ENCODE measurements at places on chromosomes 3 and 15.

GRCh38 chr15:70385711-70386110 is 288.0 kb upstream of the TLE3 start:
- no peak for DNase-seq

- DNase-seq, result no peak
Observed at GRCh38 chr15:89486726-89487050, 9.7 kb downstream of the RHCG start.

- DNase-seq, result no peak
Observed at GRCh38 chr3:14329116-14329830, 73.1 kb upstream of the SLC6A6 start.

DNA sequence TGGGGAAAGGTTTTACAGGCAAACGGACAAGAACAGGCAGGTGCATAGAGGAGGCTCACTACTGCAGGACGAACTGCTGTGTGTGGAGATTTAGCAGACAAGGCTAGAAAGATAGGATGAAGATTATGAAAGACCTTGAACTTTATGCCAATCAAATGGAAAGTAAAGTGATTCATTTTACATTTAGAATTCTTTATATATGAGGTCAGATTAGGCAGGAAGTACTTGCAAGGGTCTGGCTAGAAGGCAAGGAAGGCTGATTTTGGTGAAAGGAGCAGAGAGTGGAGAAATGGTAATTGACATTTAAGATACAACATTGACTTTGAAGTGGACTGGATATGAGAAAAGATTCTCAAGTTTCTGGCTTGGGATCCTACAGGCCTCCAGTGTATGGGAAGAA is 33.6 kb downstream of the PLSCR4 start:
- DNase-seq, result no peak

GRCh38 chr3:170528726-170529125 is 57.1 kb downstream of the SLC7A14 start:
- peak; percentile 49 for DNase-seq

DNA sequence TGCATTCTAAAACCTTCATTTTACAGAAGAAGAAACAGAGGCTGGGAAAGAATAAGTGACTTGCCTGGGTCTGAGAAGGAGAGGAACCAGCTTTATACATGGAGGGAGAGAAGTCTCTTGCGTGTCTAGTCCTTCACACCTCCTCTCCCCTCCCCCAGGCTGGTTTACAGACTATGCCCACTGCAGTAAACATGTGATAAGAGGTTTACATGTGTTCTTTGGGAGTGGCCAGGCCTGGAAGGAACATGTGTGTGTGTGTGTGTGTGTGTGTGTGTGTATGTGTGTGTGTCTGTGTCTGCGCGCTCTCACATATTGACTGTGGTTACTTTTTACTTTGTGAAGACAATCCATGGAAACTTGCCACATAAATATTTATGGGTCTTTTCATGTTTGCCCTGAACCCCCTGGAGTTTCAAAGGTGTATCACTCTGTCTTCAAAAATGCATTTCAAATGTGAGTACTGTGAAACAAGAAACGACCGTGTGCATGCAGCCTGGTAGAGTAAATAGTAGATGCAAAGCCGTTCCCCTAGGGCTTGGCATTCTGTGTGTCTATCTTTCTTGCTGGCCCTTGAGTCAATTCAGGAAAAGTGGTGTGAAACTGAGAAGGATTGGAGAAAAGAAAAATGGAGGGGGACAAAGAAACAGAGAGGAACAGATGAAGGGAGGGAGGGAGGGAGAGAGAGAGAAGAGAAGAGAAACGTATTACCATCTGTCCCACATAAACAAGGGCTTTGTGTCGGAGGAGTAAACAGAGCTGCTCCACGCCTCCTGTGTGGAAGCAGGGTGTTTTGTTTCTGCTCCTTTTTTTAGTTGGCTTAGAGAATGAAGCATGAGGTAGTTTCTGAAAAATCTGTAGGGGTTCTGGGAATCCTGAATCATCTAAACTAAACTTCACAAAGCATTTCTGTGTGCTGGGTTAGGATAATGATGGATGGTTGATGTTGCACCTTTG is 51.7 kb downstream of the CLDN11 start:
- peak; percentile 59 for DNase-seq

DNA sequence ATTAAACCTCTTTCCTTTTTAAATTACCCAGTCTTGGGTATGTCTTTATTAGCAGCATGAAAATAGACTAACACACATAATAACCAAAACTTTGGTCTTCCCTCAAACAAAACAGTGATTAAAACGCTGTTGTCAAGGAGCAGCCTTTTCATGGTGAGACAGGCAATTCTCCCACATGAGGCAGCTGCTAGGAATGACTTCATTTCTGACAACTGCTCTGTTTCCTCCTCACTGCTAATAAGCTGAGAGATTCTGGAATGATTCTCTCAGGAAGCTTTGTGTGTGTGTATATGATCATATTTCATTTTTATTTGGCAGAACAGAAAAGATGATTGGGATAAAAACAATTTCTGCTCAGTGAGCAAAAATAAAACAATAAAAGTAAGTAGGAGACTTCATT is 580.6 kb upstream of the ADAMTS9 start:
- peak; percentile 91 for DNase-seq

- no peak for DNase-seq
Observed at GRCh38 chr3:135895734-135896121, 69.8 kb upstream of the PPP2R3A start.

GRCh38 chr15:99522288-99522687 is 43.5 kb upstream of the MEF2A start:
- no peak for DNase-seq

- DNase-seq, result no peak
Observed at GRCh38 chr3:37849146-37849923, 12.3 kb upstream of the CTDSPL start.

DNA sequence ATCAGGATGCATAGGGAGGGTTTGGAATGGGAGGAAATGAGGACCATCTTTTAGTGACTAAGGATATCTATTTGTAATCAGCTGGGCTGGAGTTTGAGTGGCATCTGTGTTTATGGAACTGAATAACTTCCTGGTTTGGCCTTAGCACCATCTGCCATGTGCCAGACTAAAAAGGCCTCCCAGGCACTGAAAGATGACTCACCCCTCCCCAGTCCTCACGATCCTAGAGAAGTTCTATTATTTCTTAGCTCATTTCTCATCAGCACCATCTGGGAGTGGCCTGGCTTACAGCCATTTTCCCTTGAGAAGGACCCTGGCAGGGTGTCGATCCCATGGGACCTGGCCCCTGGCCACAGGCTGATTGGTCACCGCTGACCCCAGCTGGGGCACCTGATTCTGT is 23.9 kb upstream of the CTXND1 start:
- no peak for DNase-seq

- DNase-seq, result peak; percentile 57
Observed at GRCh38 chr3:9503283-9503682, 50.3 kb downstream of the LHFPL4 start.

DNA sequence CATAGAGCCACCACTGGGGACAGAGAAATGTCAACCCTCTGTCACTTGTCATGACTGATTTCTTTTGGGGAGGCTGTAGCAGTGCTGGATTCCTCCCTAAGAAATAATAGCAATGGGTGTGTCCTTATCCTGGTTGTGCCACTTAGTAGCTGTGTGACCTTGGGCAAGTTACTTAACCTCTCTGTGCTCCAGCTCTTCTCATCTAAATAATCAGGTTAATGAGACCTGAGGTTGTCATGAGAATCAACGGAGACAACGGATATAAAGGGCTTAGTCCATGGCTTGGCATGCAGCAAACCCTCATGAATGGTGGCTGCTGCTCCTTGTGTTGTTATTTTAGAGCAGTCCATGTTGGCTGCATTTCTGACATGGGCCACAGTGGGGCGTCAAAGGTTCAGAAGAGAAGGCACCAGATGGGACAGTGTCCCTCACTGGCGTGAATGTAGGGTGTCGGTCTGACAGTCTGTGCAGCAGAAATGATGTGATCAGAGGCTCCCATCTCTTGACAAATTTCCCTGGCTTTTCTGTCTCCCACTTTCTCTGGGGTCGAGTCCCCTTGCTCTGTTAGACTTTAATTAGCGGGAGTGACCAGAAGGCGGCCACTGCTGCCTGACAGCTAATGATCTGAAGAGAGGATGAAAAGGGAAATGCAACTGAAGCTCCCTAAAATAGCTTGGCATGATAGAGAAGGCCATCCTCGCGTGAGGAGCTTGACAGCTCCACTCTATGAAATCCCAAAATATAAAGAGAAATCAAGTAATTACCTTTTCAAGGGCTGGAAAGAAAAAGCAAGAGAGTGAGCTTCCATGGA is 209.4 kb downstream of the CADPS start:
- DNase-seq, result peak; percentile 69

GRCh38 chr3:128455786-128456748 is 10.6 kb downstream of the DNAJB8 start:
- DNase-seq, result no peak

- DNase-seq, result no peak
Observed at GRCh38 chr3:115646027-115646690, 22.8 kb downstream of the GAP43 start.

DNA sequence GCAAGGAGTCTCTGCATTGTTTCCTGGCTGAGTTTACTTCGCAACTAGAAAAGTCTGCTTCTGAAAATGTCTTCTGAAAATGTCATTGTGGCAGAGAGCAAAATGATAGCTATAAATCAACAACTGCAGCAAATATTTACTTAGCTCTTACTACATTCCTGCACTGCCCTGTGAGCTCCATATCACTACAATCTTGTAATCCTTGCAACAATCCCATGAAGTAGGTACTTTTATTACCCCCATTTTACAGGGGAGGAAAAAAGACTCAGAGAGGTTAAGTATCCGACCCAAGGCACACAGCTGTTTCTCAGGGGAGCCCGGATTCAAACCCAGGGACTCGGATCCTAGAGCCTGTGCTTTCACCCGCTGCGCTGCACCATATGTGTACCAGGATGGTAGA is 34.2 kb upstream of the SPTBN5 start:
- no peak for DNase-seq

DNA sequence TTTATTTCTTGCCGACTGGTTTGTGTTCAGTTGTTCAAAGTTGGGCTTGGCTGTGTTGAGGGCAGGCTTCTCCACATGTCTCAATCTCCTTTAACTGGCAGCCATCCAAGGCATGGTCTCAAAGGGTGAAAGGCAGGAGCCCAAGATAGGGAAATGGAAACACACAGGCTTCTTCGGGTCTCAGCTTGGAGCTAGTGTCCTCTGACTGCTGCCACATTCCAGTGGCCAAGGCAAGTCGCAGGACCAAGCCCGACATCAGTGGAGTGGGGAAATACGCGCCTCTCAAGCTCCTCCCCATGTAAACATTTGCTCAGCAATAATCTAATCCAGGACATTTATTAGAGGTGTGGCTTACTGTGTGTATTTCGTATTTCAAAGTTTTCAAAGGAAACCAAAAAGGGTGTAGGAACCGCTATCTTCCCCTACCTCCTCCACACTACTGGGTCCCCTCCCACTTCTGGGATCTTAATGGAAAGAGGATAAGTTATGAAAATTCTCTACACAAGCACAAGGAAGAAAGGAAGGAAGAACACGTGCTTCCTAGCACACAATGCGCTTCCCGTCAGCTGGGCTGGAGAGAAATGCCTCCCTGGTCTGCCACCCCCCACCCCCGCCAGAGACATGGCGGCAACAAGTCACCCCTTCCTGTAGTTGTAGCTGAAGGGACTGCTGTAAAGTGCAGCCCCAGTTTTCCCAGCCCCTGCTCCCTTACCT is 181.7 kb downstream of the FAM43A start:
- peak; percentile 66 for DNase-seq

DNA sequence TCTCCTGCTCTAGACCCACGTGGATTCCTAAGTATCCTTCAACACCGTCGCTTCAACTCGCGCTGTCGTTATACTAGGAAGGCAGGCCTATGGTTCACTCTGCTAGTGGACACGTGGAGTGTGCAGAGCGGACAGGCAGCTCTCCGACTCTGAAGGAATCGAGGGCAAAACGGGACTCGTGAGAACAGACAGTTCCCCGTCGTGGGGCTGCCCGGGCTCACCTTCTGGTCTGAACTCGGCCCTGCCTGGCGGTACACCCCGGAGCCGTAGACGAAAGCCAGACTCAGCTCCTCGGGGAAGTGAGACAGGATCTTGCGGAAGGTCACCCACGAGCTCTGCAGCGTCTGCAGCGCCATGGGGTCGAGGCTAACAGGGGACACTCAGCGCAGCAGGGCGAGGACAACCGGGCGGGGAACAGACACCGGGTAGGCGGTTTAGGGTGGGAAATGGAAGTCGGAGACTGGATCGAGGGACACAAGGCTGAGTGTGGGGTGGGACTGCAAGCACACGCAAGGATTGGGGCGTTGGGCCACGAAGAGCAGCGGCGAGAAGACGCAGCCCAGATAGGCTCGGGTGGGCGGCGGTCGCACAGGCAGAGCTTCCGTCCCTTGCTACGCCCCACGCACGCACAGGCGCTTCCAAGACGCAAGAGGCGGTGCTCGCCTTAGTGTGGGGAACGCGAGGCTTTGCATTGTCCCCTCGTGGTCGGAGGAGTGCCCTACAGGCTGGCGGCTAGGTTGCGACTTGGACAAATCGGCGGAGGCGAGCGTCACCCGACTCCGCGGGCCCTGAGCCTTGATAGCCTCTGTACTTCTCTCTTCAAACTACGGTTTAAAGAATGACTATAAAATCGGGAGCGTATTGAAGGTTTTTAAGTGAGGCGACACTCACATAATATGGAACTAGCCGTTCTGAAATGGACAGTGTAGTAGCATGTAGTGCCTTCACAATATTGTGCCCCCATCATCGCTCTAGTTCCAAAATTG is at the start of gene TAMM41:
Gene TAMM41, minus strand, starts transcription at position 605 of the 986 bp plus-strand sequence. Its CDS starts 249 bp downstream, at position 356.
- DNase-seq, result peak; percentile 97

GRCh38 chr15:67024998-67025368 is 40.4 kb upstream of the SMAD3 start:
- no peak for DNase-seq

GRCh38 chr3:183122257-183122932 is 23.1 kb upstream of the MCCC1 start:
- DNase-seq, result peak; percentile 73

DNA sequence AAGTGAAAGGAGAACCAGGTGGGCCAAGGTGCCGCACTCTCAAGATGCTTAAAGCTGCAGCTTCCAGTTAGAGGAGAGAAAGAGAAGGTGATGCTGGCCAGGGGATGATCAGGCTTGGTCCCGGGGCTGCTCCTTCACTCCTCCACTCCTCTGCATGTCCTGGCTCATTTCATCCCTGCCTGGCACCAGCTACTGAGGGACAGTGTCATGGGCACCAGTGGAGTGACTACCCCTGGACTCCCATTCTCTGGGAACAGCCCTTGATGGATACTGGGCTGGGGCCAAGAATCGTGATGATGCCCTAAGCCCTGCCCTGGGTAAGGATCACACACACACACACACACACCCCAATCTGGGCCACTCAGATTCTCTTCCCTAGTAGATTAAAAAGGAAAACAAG is 243.7 kb downstream of the UACA start:
- DNase-seq, result no peak
